Colonic mucosa (tissue), 4 donors: ENCODE measurements at places on chromosomes 6 and 20.

- DNase-seq = no peak
These were observed 24.1 kb upstream of the SULF2 start for GRCh38 chr20:47809161-47809960.

GRCh38 chr6:151392427-151392826 lies 1.1 kb upstream of the ZBTB2 start:
- DNase-seq = no peak

GRCh38 chr20:56257604-56258003 lies 9.1 kb downstream of the MC3R start:
- no peak for DNase-seq

DNA sequence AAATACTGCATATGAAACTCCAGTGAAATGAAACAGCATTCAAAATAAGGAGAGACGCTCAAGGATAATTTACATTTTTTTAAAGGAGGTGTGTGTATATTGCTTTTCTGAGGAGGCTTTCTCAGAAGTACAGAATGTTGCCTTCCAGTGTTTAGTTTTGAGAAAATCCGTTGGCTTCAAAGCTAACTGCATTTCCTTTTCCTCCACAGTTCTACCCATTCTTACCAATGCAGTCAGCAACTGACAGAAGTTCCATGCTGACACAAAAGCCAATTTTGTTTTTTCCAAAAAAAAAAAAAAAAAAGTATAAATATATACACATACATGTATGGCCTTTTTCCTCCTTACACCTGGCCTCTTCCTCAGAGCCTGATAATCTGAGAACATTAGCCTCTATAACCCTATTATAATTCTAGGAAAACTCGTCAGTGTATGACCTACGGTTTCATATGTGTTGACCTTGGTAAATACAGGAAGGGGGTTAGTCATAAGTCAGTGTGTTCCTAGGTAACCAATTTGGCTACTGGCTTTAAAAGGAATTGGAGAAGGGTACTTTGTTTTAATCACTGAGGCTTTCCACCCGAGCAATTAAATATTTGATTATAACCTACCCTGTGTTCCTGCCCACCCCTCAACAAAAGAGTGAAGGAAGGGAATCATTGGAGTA lies 24.2 kb downstream of the MGME1 start:
- no peak for DNase-seq

DNA sequence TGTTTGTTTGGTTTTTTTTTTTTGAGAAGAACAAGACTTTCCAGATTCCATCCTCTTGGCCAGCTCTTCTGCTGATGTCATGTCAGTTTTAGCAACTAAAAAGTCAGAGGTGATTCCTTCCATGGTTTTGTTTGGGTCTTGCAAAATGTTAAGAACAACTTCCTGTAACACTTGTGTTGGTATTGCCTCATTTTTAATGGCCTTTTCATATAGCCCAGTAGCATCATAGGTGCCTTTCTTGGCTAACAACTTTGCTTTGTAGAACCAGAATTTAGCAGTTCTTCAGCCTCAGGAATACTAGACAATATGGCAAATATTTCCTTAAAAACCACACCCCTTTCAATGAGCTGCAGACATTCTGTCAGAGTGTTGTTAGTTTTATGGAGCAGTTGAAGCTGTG lies 99.5 kb upstream of the SIRPG start:
- DNase-seq = no peak

DNA sequence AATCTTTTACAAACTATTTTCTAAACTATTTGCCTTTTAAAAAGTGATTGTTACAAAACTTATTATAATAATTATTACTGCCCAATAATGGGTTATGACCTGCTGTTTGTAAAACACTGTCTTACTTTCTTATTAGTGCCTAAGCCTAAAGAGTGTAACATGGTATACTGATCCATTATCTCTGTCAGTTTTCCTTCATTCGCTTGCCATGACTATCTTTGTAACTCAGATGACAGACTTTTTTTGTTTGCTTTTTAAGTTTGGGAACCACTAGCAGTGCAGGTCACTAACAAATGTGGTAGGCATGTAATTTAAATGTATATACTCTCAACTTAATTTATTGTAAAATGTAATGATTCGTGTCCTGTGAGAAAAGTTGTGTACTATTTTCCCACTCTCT lies 9.9 kb upstream of the TFB1M start:
- DNase-seq = no peak

GRCh38 chr6:120994573-120994967 lies 339.7 kb downstream of the TBC1D32 start:
- DNase-seq = no peak

DNA sequence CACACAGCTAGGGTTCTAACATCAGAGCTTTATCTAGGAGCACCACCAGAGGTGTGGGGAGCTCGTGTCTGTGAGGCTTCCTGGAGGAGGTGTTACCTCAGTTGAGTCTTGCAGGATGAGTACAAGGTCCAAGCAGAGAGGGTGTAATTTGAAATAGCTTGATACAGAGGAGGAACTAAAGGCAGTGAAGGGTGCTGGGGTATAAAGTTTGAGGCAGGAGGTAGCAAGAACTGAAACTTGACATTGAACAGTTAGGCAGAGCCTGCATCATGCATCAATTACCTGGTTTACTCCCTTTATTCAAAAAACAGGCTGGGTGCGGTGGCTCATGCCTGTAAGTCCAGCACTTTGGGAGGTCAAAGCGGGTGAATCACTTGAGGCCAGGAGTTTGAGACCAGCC lies 241.2 kb downstream of the UST start:
- DNase-seq = no peak

GRCh38 chr6:24867104-24867703 lies 68.5 kb upstream of the ARMH2 start:
- DNase-seq = no peak
